ENCODE measurements at places on chromosomes 5 and 9. TPM values are rescaled to one million over a fixed set of nuclear protein-coding genes. Genes with fewer than 3 reads are reported as not detected.

The EQTN gene
- total RNA-seq, result not detected

The PLPP7 gene
- 0.21 TPM for total RNA-seq

The EGFLAM gene
- not detected for total RNA-seq

The SHOC1 gene
- total RNA-seq, result not detected

The PCDHGB6 gene
- not detected for total RNA-seq

The ASPN gene
- not detected for total RNA-seq

The NR5A1 gene
- not detected for total RNA-seq

The OR1J2 gene
- not detected for total RNA-seq

The RAI14 gene
- total RNA-seq, result 0.50 TPM

The KLHL9 gene
- total RNA-seq, result 20.9 TPM

The MAMDC4 gene
- total RNA-seq, result 12.4 TPM

The EIF4E1B gene
- total RNA-seq, result not detected

The NUP214 gene
- 69.4 TPM for total RNA-seq

The KLHL3 gene
- total RNA-seq, result 27.1 TPM

The RASEF gene
- total RNA-seq, result not detected

The TRAF1 gene
- 61.9 TPM for total RNA-seq

The RMRP gene
- 1,959 TPM for total RNA-seq

The WWC1 gene
- 0.04 TPM for total RNA-seq

The GGTA1 gene
- not detected for total RNA-seq
